ENCODE measurements at places on chromosomes 6 and 20. TPM values are rescaled to one million over a fixed set of nuclear protein-coding genes. Genes with fewer than 3 reads are reported as not detected.

DNAAF9 gene
- 3.3 TPM for total RNA-seq

MYL9 gene
- 25.0 TPM for total RNA-seq

IMPG1 gene
- total RNA-seq = not detected

RNF182 gene
- total RNA-seq = 6.1 TPM

RAB44 gene
- not detected for total RNA-seq

POM121L2 gene
- not detected for total RNA-seq

MRPS18B gene
- 112 TPM for total RNA-seq

HLA-G gene
- 0.41 TPM for total RNA-seq

LRRN4 gene
- total RNA-seq = 0.76 TPM

RAET1L gene
- total RNA-seq = not detected

OR2J3 gene
- total RNA-seq = not detected

DNA sequence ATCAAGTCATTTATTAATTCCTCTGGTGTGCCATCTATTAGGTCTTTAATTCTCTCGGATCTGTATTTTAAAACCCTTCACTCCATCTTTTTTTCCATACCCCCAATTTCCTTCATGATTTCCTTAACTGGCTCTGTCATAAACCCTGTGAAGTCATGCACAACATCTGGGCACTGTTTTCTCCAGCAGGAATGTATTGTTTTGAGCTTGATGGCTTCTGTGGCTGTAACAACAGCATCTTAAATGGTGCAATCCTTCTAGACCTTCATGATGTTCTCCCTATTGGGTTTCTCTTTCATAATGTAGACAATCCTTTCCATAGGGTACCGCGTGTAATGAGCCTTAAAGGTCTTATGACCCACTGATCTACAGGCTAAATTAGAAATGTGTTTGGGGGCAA is 29.0 kb downstream of the CDK19 start:
- no peak for DNase-seq

GRCh38 chr6:39092124-39092523 is 22.9 kb downstream of the SAYSD1 start:
- DNase-seq = peak; percentile 55

- DNase-seq = no peak
Measured at GRCh38 chr20:32796981-32797451, 22.7 kb upstream of the MAPRE1 start.

DNA sequence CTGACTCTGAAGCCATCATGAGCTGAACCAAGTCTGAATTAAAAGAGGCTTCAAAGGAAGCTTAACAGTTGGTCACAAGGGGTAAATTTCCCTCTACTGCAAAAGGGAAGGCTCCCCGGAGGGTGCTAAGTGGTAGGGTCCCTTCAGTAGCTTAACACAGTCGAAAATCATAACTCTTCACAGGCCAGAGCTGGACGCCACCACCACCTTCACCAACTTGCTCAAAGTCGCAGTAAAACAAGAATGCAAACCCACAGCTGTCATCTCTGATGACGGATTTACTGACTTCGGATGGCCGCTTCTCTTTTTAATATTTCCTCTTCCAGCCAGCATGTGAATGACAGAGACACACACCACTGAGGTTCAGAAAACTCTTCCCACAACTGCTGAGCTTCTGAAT is 144.7 kb upstream of the FBXL4 start:
- DNase-seq = no peak

- DNase-seq = no peak
Measured at GRCh38 chr6:53929041-53929820, 134.4 kb downstream of the LRRC1 start.

- no peak for DNase-seq
Measured at GRCh38 chr6:149102324-149102723, 215.2 kb upstream of the TAB2 start.

GRCh38 chr6:4413073-4413472 is 277.7 kb upstream of the ECI2 start:
- DNase-seq = no peak

- DNase-seq = peak; percentile 27
Measured at GRCh38 chr20:49186535-49187329, 1.4 kb downstream of the STAU1 start.

- DNase-seq = peak; percentile 64
Measured at GRCh38 chr20:53176134-53176533, 204.0 kb downstream of the TSHZ2 start.

DNA sequence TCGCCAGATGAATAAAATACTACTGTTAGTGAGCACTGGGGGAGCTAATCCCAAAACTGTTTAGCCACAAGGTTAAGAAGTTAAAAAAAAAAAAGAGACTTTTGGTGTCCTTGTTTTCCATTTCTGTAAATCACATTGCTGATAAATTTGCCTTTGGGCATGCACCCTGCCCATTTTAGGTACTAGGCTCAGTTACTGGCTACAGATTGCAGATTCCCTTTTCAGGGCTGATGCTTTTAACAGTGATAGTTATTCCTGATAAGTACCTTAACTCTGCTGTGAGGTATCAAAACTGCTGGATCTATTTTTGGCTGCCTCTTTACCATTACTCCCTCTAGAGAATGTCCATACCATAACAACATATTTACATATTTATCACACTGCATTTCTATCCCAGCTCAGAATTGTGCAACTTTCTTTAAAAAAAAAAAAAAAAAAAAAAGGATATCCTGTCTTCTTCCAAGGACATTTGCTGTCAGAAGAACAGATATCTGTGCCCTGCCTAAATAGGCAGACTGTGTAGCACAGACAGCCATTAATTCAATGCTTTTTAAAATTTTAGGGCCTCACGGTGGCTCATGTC is 94.5 kb downstream of the SSR1 start:
- DNase-seq = no peak

- DNase-seq = no peak
Measured at GRCh38 chr6:6686176-6686575, 97.7 kb downstream of the LY86 start.

DNA sequence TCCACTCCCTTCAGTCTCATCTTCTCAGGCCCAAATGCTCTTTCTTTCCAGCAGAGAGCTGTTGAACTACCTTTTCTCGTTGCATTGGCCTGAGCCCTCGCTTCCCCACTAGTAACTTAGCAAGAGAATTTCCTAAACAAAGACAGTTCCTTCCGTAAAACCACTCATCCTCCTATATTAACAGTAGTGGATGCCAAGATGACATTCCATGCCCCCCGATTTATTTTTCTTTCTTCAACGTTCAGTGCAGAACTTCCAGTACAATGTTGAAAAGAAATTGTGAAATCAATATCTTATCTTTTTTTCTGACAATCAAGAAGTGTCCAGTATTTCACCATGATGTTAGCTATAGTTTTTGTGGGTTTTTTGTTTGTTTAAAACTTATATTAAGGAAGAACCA is 45.8 kb downstream of the SOX4 start:
- DNase-seq = no peak

DNA sequence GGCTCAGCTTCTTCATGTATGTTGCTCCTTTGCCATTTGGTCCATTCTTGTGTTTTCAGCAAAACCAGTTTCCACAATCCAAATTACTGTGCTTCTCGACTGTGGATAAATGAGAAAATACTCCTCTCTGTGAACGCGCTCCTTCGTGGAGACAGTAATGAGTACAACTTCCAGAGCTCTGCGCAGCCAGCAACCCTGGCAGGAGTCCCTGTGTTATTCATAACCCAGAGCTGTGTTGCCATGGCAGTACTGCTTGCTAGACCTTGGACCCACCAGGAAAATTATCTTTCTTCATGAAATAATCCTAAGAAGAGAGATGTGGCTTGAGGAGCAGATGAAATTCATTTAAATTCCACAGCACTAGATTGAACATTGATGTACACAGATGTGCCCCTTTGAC is 73.7 kb downstream of the SLC22A3 start:
- no peak for DNase-seq

- DNase-seq = no peak
Measured at GRCh38 chr6:5541751-5542432, 280.6 kb downstream of the FARS2 start.

- DNase-seq = peak; percentile 98
Measured at GRCh38 chr6:157274471-157275226, 48.7 kb downstream of the TMEM242 start.

DNA sequence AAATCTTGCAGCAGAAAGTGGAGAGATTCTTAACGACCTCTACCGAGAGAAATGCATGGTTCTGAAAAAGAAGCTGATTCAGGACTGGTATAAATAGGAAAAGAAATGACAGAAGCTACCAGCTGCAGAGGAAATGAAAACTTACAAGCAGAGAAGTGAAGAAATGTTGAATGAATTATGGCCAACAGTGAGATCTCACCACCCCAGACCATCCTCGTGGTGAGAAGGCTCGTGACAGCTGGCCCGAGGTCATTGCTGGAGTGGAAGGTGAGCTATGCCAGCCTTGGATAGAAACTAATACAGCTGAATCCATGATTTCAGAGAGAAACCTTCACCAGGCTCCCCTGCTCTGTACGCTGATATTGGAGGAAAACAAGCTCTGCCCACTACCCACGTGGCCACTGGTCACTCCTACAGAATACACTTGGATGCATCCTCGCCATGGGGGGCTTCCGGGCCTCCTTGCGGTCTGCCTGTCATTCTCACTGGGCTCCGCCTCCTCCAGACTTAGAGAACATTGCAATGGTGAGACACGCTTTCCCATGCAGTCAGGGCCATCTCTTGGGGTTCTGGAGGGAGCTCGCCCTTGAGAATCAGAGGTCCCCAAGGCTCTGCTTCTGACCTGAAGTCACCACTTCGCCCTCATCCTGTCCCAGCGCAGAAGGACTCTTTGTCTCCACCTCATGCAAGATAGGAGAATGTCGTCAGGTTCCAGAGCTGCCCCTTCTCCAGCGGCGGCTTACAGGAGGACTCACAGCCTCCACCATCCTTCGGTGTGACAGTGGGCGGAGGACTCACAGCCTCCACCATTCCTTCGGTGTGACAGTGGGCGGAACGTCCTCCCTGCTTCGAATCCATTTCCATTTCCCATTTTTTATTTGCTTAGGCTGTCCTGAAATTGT is 10.6 kb upstream of the TUBB2B start:
- peak; percentile 21 for DNase-seq

GRCh38 chr6:23180504-23181293 is 611.3 kb downstream of the HDGFL1 start:
- no peak for DNase-seq

DNA sequence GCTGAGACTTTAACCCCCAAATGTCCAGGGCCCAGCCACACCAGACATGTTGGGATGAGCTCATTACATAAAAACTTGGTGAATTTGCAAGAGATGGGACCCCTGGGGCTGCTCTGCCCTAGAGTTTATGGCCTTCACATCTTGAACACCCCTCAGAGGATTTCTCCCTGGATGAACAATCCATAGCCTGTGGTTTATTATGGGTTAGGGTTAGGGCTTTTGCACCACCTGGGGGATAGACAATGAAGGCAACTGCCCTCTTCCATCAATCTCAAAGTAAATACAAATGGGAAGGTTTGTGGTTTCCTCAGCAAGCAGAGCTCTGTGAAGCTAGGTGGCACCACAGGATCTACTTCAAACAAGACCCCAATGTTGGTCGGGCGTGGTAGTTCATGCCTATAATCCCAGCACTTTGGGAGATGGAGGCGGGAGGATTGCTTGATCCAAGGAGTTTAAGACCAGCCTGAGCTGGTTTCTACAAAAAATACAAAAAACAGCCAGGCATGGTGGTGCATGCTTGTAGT is 17.4 kb downstream of the SPINT3 start:
- peak; percentile 20 for DNase-seq

DNA sequence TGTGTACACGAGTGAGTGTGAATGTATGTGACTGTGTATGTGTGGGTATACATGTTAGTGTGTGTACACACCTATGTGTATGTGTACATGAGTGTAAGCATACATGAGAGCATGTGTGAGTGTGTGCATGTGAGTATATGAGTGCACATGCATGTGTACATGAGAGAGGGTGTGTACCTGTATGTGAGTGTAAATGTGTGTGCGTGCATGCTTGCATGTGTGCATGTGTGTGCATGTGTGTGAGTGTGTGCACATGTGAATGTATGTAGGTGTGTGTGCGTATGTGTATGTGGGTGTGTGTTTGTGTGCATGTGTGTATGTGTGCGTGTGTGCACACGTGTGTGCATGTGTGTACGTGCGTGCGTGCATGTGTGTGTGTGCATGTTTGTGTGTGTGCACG is 183.4 kb downstream of the BMP7 start:
- DNase-seq = no peak

GRCh38 chr6:100592929-100593328 is 128.2 kb upstream of the SIM1 start:
- DNase-seq = no peak

- DNase-seq = no peak
Measured at GRCh38 chr20:46420878-46421277, 14.5 kb upstream of the ELMO2 start.

DNA sequence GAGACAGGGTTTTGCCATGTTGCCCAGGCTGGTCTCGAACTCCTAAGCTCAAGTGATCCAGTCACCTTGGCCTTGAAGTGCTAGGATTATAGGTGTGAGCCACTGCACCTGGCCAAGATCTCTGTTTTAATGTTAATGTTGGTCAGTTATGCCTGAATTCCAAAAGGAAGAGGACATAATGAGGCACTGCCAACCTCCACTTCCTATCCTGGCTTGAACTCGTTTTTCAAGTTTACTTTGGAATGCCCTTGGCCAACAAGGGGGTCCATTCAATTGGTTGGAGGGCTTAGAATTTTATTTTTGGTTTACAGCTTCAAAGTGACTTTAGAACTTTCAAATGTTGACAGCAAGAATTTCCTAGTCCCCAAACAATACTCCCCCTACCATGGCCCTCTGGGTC is 29.8 kb downstream of the DNAAF9 start:
- DNase-seq = no peak

- no peak for DNase-seq
Measured at GRCh38 chr6:140382355-140382754, 1007.9 kb upstream of the CITED2 start.

DNA sequence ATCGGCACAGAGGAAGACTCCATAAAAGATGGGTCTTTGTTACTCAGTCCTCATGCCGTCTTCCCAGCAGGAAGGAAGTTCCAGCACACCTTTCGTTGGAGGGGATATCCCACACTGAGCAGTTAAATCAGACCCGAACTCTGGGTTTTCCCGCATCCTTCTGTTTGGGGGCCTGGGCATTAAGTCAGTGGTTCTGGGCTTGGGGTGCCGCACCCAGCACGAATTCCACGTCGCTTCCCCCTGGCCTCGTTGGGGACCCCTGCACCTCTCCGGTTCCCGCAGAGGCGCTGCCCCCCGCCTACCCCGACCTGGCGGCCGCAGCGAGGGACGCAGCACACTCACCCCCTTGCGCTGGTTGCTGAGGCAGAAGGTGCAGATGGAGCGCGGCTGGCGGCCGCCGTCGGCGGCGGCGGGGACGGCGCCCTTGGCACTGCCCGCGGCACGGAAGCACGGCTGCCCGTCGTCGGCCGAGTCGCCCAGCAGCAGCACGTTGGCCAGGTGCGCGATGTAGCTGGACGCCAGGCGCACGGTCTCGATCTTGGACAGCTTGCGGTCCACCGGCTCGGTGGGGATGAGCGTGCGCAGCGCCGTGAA is 641 bp downstream of the TCF15 start:
- DNase-seq = peak; percentile 78

GRCh38 chr6:127606131-127606562 is 29.2 kb downstream of the C6orf58 start:
- peak; percentile 22 for DNase-seq

- no peak for DNase-seq
Measured at GRCh38 chr6:56022678-56023077, 147.3 kb upstream of the BMP5 start.

Data from H7 (cell line).